ENCODE measurements at places on chromosomes 12 and 14.

- no peak for DNase-seq
Observed at GRCh38 chr12:18681818-18682217, 56.0 kb downstream of the PLCZ1 start.

- DNase-seq, result no peak
Observed at GRCh38 chr14:65373671-65374039, 38.9 kb upstream of the FUT8 start.

GRCh38 chr12:108690542-108691174 lies 40.7 kb downstream of the CORO1C start:
- no peak for DNase-seq

- DNase-seq, result no peak
Observed at GRCh38 chr12:95203487-95204030, 13.7 kb downstream of the FGD6 start.

- DNase-seq, result no peak
Observed at GRCh38 chr12:57549909-57550640, at the start of gene KIF5A. Gene KIF5A (plus strand): TSS chr12:57550044. CDS start chr12:57550272, 228 bp downstream.

GRCh38 chr12:20475542-20475941 lies 107.2 kb downstream of the PDE3A start:
- DNase-seq, result peak; percentile 32

DNA sequence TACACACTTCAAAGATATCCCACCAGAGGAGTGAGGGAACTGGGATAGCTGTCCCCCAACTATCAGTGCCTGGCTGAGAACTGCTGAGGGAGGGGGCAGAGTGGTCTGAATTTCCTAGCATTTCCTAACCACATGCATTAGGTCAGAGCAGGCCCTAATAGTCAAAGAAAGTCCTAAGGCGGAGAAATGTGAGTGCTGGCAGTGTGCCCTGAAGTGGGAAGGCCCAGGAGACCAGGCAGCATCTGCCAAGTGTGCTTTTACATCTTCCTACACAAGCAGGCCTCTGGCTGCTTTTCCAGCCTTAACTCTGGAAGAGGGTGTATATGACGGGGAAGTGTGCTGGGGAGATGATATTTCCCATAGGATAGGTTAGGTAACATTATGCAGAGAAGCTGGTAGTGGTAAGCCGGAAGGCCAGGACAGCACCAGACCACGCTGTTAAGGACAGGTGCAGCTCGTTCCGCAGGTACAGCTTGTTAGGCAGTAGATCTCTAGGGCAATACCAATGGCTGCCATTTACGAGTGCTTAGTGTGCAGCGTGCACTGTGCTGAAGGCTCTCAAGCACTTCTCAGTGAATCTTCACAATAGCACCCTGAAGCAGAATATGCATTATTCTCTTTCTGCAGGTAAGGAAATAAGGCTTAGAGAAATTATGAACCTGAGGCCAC lies 9.1 kb upstream of the CCDC198 start:
- DNase-seq, result peak; percentile 73

DNA sequence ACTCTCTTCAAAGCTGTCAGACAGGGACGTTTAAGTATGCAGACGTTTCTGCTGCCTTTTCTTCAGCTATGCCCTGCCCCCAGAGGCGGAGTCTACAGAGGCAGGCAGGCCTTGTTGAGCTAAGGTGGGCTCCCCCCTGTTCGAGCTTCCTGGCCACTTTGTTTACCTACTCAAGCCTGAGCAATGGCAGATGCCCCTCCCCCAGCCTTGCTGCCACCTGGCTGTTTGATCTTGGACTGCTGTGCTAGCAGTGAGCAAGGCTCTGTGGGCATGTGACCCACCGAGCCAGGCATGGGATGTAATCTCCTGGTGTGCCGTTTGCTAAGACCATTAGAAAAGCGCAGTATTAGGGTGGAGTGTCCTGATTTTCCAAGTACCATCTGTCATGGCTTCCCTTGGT lies 900.4 kb upstream of the MDGA2 start:
- DNase-seq, result no peak

- DNase-seq, result peak; percentile 44
Observed at GRCh38 chr12:77388445-77389265, 323.3 kb upstream of the E2F7 start.

DNA sequence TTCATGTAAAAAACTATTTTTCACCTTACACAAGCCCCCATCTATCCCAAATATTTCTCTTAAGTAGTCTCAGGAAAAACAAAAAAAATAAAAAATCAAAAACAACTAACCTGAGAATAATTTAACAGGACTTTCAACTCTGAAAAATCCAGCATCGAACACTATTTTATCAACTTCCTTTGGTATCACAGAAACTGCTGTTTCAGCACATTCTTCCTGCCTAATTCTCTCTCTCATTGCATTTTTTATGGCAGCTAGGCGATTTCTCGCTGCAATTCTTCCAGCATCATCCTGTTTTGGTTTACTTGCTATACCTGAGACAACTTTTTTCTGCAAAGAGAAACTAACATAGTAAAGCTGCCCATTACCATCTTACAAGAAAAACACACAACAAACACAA lies 29.4 kb downstream of the LGALS3 start:
- no peak for DNase-seq

GRCh38 chr14:58978343-58978742 lies 210.1 kb upstream of the DAAM1 start:
- no peak for DNase-seq

DNA sequence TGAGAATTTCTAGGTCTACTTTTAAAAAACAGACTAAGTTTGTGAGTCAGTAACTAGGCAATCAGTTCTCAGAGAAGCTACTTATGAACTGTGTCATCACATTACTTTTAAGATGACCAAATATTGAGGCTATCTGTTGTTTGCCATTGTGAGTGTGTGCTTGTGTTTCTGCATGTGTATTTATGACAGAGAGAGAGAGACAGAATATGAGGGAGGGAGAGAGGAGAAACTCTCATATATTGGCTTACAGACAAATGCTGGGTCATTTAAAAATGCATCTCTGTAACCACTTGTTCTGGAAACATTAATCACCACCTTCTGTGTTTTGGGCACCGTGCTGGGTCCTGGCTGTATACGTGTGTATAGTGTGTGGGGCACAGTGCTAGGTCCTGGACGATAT lies 161.5 kb upstream of the FRMD6 start:
- peak; percentile 76 for DNase-seq

DNA sequence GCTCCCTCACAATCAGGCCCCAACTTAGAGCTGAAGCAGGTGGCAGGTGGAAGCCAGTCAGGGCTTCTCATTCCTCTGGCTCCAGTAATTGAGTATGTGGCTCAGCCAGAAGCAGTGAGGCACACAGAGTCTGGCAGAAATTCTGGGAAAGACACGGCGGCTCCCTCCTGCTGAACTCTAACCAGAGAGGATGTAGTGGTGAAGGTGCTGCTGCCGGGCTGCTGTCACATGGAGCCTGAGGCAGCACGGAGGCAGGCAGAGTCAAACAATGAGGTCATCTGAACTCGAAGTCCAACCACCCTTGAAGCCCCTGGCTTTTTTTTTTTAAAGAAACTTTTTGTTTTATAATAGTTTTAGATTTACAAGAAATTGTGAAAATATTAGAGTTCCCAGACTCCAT lies 33.4 kb upstream of the SMOC1 start:
- DNase-seq, result no peak

DNA sequence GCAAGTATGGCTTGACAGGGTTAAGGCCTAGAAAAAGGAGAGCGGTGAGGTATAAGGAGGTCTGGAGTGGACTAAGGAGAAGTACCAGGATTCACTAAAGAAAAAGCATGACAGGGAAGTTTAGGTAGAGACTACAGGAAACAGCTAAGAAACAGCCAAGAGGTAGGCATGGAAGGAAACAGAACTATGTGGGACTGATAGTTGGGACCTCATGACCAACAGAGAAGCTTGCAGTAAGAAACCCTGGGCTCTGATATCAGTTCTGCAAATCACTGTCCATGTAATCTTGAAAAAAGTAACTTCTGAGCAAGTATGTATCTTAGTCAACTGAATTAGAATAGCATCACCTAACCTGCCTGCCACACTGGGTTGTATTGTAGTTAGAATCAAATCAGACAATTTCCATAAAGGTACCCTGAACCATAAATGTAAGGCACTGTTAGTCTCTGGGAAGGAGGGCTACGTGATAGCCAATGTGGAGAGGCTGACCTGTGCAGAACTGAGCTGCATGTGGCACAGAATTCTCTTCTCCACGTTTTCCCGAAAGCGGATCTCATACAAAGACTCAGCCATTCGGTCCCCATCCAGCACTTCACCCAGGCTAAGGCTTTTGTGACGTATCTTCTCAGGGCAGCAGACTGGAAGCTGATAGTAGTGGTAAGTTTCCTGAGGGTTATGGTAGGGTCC lies 912 bp downstream of the TM9SF1 start:
- DNase-seq, result no peak

GRCh38 chr14:100056431-100056830 lies 8.8 kb upstream of the EVL start:
- no peak for DNase-seq

- no peak for DNase-seq
Observed at GRCh38 chr14:83133981-83134645, 1600.5 kb upstream of the SEL1L start.

- peak; percentile 98 for DNase-seq
Observed at GRCh38 chr12:6167327-6168280, 32.6 kb upstream of the CD9 start.

GRCh38 chr14:99127651-99128167 lies 144.3 kb downstream of the BCL11B start:
- DNase-seq, result no peak

DNA sequence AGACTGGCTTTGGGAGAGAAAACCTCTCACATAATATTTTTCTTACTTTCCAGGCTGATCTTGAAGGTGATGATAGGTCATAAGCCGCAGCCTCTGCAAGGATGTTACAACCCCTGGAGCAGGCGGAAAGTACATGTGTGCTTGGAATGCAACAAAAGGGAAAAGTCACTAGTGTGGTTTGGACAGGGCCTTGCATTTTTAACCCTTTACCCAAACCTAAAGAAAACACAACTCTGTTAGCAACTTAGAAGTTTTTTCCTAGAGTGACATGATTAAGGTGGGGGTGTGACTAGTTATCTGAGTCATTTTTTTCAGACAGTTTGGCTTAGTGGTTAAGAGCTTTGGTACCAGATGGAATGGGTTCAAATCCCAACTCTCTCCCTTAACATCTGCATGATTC lies 97.0 kb downstream of the TMEM30B start:
- DNase-seq, result peak; percentile 100

DNA sequence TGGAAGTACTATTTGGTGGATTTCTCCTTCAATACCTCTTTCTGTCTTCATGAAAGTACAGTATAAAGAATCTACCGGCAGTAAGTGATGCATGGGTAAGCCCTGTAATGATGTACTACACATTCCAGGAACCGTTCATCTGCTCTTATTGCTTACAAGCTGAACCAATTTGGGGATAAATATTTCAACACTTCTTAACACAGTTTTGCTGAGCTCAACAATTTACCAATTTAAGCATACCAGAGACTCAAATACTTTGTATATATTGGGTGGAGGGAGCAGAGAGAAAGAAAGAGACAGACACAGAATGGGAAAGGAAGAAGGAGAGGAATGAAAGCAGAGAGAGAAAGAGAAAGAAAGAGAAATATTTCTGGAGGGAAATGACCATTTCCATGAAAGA lies 821.1 kb upstream of the FLRT2 start:
- DNase-seq, result no peak

DNA sequence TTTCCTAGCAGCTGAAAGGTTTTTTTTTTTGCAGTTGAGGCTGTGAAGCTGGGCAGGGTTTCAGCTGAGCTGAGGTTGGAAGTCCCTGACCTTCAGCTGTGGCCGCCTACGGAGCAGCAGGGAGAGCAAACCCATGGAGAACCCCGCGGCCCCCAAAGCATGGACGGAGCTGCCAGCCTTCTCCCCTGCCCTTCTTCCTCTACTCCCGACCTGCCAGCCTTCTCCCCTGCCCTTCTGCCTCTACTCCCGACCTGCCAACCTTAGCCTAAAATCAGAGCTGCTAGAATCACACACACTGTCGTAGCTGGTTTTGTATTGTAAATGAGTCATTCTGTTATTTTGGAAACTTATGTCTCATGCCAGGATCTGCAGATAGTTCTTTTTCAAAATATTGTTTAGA lies 74.6 kb downstream of the PPP2R5C start:
- DNase-seq, result peak; percentile 59

GRCh38 chr12:12891080-12891880 lies at the start of gene GPRC5A:
Gene GPRC5A (plus strand): TSS chr12:12891562. CDS start chr12:12908250, 16,688 bp downstream.
- peak; percentile 97 for DNase-seq

DNA sequence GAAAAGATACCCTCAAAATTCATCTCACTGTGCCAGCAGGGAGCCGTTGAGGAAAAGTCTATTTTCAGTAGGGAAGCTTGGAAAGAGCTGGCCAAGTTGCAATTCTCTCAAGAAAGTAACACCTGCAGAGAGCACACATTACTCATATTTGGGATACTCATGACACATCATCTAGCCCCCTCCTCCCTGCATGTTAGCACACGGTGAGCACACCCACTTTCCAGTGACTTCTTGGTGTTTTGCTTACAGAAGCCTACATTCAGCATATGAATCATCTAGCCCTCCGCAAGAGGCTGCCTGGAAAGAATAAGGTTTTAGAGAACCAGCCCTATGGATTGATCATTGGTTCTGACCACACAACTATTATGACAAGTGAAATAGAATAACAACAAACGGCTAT lies 124.5 kb downstream of the PTPRO start:
- peak; percentile 73 for DNase-seq

GRCh38 chr12:90953956-90954421 lies 987 bp downstream of the CCER1 start:
- DNase-seq, result no peak

GRCh38 chr12:5827591-5827990 lies 117.5 kb downstream of the ANO2 start:
- no peak for DNase-seq

- DNase-seq, result no peak
Observed at GRCh38 chr12:90690120-90690519, 264.9 kb downstream of the CCER1 start.

GRCh38 chr12:108120863-108121165 lies 8.3 kb upstream of the WSCD2 start:
- DNase-seq, result no peak

DNA sequence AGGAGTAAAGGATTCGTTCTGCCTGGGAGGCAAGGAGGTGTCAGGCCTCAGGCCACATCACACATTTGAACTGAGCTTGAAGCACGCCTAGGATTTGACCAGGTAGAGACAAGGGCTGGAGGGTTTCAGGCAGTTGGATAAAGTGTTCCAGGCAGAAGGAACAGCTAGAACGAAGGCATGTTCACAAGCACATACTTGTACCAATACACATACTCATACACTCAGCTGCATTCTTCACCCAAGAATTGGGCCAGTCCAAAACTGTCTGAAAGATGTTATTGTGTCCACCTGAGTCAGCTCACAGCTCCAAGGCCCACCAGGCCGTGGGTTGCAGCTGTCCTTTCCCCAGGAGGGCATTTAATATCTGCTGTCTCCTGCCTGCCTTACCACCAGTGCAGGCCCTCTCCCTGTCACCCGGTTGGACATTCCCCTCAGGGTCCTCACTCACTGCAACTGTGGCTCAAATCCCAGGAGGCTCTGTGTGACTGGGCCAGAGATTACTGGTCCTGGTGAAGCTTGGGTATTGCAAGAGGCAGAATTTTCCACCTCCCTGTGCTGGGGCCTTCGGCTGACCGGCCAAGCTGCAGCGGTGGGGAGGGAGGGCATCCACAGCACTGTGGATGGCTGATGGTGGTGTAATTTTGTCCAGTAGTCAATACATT lies 12.8 kb upstream of the AQP2 start:
- no peak for DNase-seq
